ENCODE measurements at places on chromosomes 2 and 18.

DNA sequence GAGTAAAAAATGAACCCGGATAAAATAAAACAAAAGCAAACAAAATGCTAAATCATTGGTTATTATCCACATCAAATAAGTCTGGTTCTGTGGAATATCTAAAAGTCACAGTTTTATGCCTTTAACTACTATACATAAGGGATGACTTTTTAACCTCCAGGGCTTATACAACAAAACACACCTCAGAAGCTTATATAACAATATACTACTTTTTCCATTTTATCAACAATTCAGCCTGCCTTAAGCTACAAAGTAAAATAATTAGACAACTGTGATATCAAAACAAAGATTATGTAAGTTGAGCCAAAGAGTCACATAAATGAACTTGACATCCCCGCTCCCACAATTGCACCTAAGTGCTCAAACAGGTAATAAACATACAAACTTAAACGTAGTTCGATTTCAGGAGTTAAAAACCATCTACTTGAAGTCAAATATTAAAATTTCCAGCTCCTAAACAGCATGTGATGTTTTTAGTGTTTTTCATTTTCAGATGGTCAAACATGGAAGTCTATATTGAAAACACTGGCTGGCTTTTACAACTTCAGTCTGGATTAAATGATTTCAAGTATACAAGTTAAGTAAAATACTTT is 54.7 kb downstream of the ATIC start:
- no peaks in the 10 kb centered on the region for H3K4me1 ChIP-seq
- H3K36me3 ChIP-seq: peaks cover 46% of the 10 kb centered on the region
- H3K4me3 ChIP-seq: no peak overlapping the region
- no peaks in the 10 kb centered on the region for H3K27me3 ChIP-seq

DNA sequence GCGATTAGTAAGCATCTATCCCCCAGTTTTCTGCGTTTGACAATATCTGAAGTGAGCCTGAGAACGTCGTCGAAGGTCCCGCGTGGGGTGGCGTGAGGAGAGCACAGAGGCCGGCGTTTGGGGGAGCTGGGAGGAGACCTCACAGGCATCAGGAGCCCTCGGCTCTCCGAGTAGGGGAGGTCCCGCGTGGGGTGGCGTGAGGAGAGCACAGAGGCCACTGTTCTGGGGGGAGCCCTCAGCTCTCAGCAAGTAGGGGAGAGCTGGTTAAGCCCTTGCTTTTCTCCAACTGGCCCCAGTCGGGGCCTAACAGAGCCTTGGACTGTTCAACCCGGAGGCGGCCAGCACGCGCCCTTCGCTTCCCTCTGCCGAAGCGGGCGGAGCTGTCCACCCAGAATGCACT is 134.3 kb downstream of the NFATC1 start:
- H3K27ac ChIP-seq: no peak overlapping the region
- no peak overlapping the region for H3K4me3 ChIP-seq
- DNase-seq: no peak
- peaks cover 27% of the 10 kb centered on the region for H3K36me3 ChIP-seq
- H3K4me1 ChIP-seq: peaks cover 7% of the 10 kb centered on the region

DNA sequence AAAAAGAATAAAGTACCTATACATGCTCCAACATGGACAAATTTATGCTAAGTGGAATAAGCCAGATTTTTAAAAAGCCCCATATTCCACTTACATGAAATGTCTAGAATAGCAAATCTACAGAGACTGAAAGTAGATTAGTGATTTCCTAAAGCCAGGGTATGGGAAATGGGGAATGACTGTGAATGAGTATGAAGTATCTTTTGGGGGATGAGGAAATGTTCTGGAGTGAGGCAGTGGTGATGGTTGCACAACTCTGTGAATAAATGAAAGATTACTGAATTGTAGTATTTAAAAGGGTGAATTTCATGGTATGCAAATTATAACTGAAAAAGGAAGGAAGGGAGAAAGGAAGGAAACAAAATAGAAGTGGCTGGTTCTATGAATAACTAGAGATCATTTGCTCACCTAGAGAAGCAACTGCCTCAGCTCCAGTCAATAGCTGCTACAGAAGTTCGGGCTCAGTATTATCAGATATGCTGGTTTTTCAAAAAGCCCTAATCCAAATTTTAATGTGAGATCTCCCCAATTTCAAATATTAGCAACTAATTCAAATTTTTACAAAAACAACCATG is 39.3 kb downstream of the MAP3K2 start:
- H3K4me3 ChIP-seq: no peak overlapping the region
- peaks cover 57% of the 10 kb centered on the region for H3K4me1 ChIP-seq
- DNase-seq: no peak
- H3K27me3 ChIP-seq: no peaks in the 10 kb centered on the region
- peak overlapping the region; percentile 8 for H3K27ac ChIP-seq

GRCh38 chr2:148530350-148530749 is 114.2 kb upstream of the EPC2 start:
- no peak overlapping the region for H3K4me3 ChIP-seq
- DNase-seq: no peak
- no peaks in the 10 kb centered on the region for H3K36me3 ChIP-seq
- H3K27ac ChIP-seq: no peak overlapping the region
- no peaks in the 10 kb centered on the region for H3K27me3 ChIP-seq

DNA sequence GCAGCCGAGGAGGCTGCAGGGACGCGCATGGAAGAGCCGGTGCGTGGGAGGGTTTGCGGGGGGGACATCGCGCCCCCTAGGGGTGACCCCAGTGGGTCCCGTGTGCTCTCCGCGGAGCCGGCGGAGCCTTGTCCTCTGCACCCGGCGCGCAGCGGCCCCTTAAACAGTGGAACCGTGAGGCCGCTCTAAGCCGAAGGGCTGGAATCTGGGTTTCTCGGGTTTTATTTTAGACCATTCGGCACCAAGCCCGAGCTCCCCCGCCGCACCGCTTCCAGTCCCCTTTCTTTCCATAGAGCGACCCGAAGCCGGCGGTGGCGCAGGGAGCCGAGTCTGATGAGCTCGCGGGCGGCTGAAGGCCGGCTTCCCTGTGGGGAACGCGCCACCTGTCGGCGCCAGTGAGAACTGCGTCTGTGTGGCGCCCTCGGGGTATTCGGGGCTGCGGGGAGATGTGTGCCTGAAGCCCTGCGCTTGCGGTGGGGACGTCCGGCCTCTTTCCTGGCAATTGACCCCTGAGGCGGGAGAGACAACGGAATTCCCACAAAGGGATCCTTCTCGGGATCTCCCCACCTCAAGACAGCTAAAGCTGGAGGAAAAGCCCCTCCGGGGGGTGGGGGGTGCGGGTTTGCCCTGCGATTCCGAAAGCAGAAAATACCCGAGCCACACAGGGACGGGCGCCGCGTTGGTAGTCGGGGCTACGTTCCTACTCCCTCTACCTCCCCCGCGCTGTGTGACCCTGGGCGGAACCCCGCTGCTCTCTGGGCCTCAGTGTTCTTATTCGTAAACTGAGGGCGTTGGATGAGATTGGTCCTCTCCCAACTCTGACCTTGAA is 8.2 kb upstream of the EN1 start:
- no peak overlapping the region for H3K27ac ChIP-seq
- H3K27me3 ChIP-seq: peaks cover 75% of the 10 kb centered on the region
- peak overlapping the region; percentile 48 for H3K4me3 ChIP-seq
- H3K4me1 ChIP-seq: peaks cover 23% of the 10 kb centered on the region

- no peak for DNase-seq
- no peak overlapping the region for H3K27ac ChIP-seq
- H3K36me3 ChIP-seq: no peaks in the 10 kb centered on the region
- H3K4me1 ChIP-seq: no peaks in the 10 kb centered on the region
- H3K27me3 ChIP-seq: peaks cover 3% of the 10 kb centered on the region
- H3K4me3 ChIP-seq: no peak overlapping the region
Measured at GRCh38 chr18:75658330-75658729, 230.8 kb upstream of the SMIM21 start.

DNA sequence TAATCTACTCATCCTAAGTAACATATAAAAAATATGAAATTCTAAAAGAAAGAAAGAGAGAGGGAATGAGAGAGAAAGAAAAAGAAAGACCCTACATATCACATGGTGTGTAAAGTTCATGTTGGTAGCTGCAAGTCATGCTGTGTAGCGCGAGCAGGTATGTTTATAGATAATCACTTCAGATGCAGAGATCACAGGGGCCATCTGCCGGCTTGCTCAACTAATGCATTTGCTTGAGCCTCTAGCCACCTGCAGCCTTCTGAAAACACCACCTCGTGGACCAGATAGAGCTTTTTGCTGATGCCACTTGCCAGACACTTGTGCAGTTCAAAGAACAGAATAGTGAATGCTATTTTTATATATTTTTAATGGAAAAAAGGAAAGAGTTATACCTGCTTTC is 37.6 kb downstream of the CDH7 start:
- no peaks in the 10 kb centered on the region for H3K36me3 ChIP-seq
- DNase-seq: no peak
- no peaks in the 10 kb centered on the region for H3K4me1 ChIP-seq
- no peaks in the 10 kb centered on the region for H3K27me3 ChIP-seq

Data from activated CD8-positive, alpha-beta T cell treated with anti-CD3 and anti-CD28 coated beads for 36 hours (primary cell).